Transverse colon (tissue), 4 donors: ENCODE measurements at places on chromosomes 13 and 19. TPM values are rescaled to one million over a fixed set of nuclear protein-coding genes. Genes with fewer than 3 reads are reported as not detected.
A peak's percentile ranks its signal among the peaks of the same experiment; 100 is the strongest.

DNA sequence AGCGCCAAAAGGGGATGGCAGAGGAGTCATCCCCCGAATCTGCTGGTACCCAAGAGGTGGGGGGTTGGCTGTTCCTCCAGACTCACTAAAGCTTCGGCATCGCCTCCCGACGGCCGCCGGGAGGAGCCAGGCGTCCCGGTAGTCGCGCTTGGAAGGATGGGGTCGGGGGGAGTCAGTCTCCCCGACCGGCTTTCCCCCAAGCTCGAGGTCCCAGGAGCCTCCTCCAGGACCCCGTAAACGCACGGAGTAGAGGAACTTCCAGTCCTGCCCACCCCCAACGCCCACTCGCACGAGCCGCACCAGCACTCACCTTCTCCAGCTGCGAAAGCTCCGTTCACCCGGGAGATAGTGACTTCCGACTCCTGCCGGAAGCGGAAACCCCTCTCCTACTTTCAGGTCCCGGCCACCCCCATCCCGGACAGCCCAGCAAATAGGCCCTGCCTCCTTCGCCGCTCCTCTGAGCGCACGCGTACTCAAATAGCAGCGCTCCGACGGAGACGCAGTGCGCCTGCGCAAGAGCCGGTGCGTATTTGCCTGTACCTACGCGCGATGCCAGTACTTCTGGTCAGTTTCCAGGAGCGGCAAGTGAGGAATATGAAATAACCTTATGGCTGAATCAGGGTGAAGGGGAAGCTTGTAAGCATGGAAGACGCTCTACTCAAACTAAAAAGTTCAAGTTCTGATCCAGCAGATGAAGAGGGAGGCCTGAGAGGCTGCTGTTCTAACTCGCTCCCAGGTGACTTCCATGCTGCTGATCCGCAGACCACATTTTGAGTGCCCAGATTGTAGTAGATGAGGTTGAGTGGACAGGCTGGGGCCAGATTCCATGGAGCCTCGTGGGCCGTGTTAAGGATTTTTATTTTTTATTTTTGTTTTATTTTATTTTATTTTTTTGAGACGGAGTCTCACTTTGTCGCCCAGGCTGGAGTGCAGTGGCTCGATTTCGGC lies at the start of gene ELOF1:
ELOF1 (minus strand) TSS at position 350 of the 948 bp plus-strand sequence. CDS start 4,883 bp downstream, outside the sequence.
- H3K27me3 ChIP-seq = no peaks in the 10 kb centered on the region
- peak within 1 kb of the TSS; percentile 75 for H3K4me3 ChIP-seq
- no peaks in the 10 kb centered on the region for H3K36me3 ChIP-seq
- peak; percentile 98 for DNase-seq

DNA sequence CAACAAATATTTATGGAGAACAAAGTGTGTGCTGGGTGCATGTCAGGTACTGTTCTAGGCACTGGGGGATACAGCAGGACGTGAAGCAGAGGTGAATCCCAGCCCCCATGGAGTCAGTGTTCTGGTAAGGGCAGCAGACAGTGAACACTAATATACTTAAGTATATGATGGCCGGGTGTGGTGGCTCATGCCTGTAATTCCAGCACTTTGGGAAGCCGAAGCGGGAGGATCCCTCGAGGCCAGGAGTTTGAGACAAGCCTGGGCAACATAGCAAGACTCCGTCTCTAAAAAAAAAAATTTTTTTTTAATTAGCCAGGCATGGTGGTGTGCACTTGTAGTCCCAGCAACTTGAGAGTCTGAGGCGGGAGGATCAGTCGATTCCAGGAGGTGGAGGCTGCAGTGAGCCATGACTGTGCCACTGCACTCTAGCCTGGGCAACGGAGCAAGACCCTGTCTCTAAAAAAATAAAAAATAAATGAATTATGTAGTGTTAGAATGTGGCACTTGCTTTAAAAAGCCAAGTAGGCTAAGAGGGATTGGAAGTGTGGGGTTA lies 22.6 kb downstream of the CHST8 start:
- peaks cover 11% of the 10 kb centered on the region for H3K27me3 ChIP-seq
- no peaks in the 10 kb centered on the region for H3K36me3 ChIP-seq
- no peak overlapping the region for H3K27ac ChIP-seq

DNA sequence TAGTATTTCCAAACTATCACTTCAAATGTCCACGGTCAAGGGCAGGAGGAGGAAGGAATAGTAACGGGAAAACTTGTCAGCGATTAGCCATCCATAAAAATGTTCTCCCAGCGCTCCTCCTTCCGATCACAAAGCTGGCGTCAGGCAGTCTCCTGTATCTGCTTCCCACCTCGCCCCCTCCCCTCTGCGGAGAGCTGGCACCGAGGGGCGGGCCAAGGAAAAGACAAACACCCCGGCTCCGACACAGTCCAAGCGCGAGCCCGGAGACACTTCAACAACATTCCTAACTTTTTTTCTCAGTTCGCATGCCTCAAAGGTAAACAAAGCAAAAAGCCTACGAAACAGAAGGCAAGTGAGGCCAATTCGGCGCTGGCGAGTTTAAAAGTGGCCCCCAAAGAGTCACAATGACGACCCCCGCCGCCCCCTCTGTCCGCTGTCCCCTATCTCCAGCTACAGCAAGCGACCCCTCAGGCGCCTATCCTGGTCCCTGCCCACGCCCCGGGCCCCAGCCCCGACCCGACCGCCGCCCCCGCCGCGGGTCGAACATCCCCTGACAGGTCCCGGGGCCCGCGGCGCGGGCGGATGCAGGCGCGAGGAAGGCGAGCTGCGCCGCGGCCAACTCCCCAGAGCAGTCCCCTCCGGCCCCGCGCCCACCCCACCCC lies 736 bp downstream of the SMAD9 start:
- peak overlapping the region; percentile 85 for H3K27ac ChIP-seq
- H3K4me3 ChIP-seq = peak overlapping the region; percentile 76
- H3K27me3 ChIP-seq = peaks cover 5% of the 10 kb centered on the region

- DNase-seq = no peak
- peaks cover 4% of the 10 kb centered on the region for H3K36me3 ChIP-seq
- peak overlapping the region; percentile 99 for H3K27ac ChIP-seq
- no peaks in the 10 kb centered on the region for H3K27me3 ChIP-seq
- peaks cover 23% of the 10 kb centered on the region for H3K4me1 ChIP-seq
- peak overlapping the region; percentile 6 for H3K4me3 ChIP-seq
Measured at GRCh38 chr19:9819596-9819909, 674 bp upstream of the FBXL12 start.

GRCh38 chr13:45447050-45447661 lies 17.6 kb upstream of the COG3 start:
- no peaks in the 10 kb centered on the region for H3K4me1 ChIP-seq
- no peak for DNase-seq
- H3K4me3 ChIP-seq = no peak overlapping the region
- H3K27ac ChIP-seq = no peak overlapping the region
- H3K27me3 ChIP-seq = no peaks in the 10 kb centered on the region
- H3K36me3 ChIP-seq = no peaks in the 10 kb centered on the region

DNA sequence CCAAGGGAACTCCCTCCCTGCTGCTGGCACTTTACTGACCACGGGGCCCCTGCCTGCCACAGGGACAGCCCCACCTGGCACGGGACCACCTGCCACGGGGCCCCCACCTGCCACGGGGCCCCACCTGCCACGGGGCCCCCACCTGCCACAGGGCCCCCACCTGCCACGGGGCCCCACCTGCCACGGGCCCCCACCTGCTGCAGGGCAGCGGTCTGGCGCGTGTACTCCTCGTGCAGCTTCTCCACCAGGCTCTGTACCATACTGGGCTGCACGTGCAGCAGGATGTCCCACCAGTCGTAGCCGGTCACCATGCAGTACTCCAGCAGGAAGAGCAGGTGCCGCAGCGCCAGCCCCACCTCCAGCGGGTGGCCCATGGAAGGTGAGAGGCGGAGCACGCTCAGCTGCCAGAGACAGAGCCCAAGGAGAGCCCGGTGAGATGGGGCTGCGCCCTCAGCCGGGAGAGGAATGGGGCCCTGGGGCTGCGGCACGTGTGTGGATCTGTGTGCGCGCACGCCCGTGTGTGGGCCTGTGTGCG lies 16.1 kb downstream of the MED16 start:
- no peak for DNase-seq
- H3K27ac ChIP-seq = no peak overlapping the region
- H3K36me3 ChIP-seq = no peaks in the 10 kb centered on the region

DNA sequence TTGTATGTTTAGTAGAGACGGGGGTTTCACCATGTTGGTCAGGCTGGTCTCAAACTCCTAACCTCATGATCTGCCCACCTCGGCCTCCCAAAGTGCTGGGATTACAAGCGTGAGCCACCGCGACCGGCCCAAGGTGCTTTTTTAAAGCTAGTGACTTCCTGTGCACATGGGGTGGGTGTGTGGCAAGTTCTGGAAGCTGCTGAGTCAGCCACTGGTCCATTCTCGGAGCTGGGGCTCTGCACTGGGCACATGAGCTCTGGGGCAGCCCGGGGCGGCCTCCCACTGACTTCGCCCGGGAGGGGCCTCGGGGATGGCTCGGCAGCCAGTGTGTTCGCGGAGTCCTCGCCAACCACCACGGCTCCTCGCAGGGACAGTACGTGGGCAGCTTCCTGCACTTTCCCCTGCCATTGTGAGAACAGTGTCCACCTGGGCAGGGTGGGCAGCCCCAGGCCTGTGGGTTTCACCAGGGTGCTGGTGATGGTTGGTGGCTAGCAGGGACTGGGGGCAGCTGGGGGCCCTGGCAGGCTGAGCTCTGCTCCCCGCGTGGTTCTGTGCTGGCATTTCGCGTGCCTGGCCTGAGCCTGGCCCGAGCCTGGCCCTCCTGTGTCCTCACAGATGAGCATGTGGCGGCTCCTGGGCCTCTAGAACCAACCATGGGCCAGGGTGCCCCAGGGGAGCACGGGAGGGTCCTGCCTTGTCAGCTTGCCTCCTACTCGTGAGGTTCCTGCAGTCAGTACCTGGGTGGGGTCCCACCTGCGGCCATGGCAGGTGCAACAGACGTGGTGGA lies 12.2 kb downstream of the CBARP start:
- no peaks in the 10 kb centered on the region for H3K27me3 ChIP-seq
- no peak overlapping the region for H3K27ac ChIP-seq
- peaks cover 3% of the 10 kb centered on the region for H3K4me1 ChIP-seq
- no peak overlapping the region for H3K4me3 ChIP-seq
- H3K36me3 ChIP-seq = peaks cover 13% of the 10 kb centered on the region

- H3K4me1 ChIP-seq = no peaks in the 10 kb centered on the region
- H3K36me3 ChIP-seq = peaks cover 9% of the 10 kb centered on the region
- H3K27ac ChIP-seq = no peak overlapping the region
- DNase-seq = no peak
Measured at GRCh38 chr19:38079926-38080380, 144.1 kb downstream of the DPF1 start.

DNA sequence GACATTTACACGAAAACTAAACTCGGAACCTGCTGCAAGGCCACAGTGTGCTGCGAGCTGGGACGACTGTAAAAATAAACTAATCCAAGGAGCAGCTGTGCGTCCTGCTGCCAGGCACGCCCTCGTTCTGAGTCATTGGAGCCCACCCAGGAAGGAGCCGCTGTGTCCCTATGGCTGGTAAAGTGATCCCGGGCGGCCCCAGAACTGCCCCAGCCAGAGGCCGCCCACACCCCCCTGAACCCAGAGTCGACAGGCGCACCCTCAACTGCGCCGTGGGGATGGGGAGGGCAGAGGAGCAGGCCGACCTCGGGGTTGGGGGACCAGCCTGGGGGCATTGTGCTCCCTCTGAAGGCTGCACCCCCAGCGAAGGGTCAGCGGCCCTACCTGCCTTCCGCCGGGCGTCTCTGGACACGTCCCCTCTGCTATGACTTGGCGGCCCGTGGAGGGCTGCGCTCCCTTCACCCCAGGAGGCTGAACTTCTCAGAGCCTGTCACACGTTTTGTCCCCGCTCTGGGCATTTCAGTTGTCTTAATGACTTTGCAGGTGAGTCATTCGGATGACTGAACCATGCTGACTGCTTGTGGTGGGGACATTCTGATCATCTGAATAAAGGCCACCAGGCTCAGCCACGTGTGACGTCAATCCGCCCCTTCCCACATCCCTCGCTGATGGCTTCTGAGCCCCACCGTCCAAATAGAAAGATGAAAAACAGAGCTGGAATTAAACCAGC lies 42.7 kb downstream of the ADPRHL1 start:
- H3K4me3 ChIP-seq = no peak overlapping the region
- H3K36me3 ChIP-seq = no peaks in the 10 kb centered on the region
- peak; percentile 25 for DNase-seq

GRCh38 chr19:38264486-38265212 lies at the start of gene SPINT2:
TSS of gene SPINT2 (plus strand) at chr19:38264573. CDS start at chr19:38264893, 320 bp downstream.
- no peak for DNase-seq
- H3K27ac ChIP-seq = peak within 1 kb of the TSS; percentile 98
- H3K27me3 ChIP-seq = no peaks in the 10 kb centered on the region
- peak within 1 kb of the TSS; percentile 63 for H3K4me3 ChIP-seq
- no peaks in the 10 kb centered on the region for H3K36me3 ChIP-seq

- H3K27ac ChIP-seq = peak overlapping the region; percentile 72
- H3K27me3 ChIP-seq = no peaks in the 10 kb centered on the region
- H3K4me1 ChIP-seq = peaks cover 21% of the 10 kb centered on the region
- H3K4me3 ChIP-seq = no peak overlapping the region
Measured at GRCh38 chr19:12984143-12984627, 11.1 kb upstream of the NFIX start.

GRCh38 chr19:33278403-33279269 lies 23.7 kb downstream of the CEBPA start:
- no peak overlapping the region for H3K4me3 ChIP-seq
- H3K4me1 ChIP-seq = peaks cover 15% of the 10 kb centered on the region
- DNase-seq = no peak
- no peak overlapping the region for H3K27ac ChIP-seq
- no peaks in the 10 kb centered on the region for H3K27me3 ChIP-seq

GRCh38 chr13:91359631-91360030 lies 12.1 kb downstream of the MIR17HG start:
- H3K4me1 ChIP-seq = no peaks in the 10 kb centered on the region
- H3K36me3 ChIP-seq = no peaks in the 10 kb centered on the region
- DNase-seq = no peak
- no peak overlapping the region for H3K27ac ChIP-seq

DNA sequence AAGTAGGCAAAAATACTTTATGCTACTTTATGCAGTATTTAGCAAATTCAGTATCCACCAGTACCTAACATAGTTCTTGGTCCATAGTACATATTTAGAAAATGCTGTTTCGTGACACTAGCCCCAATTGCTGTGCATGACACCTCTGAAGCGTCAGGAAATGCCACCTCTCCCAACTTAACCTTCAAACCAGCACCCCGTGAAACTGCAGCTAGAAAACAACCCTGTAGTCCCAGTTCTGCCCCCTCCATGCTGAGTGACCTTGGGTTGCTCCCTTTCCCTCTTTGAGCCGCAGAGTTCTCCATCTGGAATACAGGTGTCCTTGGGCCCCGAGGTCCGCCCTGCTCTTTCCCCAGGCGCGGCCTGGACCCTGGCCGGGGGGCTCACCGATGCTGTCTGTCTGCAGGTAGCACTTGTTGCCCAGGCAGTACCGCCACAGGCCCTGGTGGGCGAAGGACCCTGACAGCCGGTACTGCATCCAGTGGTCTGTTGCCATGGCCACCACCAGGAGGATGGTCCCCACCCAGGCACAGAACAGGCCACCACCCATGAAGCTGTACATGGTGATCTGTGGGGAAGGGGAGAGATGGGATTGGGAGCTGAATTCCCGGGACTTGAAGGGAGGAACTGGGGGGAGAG lies 773 bp downstream of the LIM2 start:
- DNase-seq = no peak
- H3K27me3 ChIP-seq = no peaks in the 10 kb centered on the region
- no peaks in the 10 kb centered on the region for H3K4me1 ChIP-seq
- no peaks in the 10 kb centered on the region for H3K36me3 ChIP-seq
- no peak overlapping the region for H3K27ac ChIP-seq

Gene ZNF547
- 0.60 TPM for total RNA-seq

Gene TYROBP
- 53.7 TPM for total RNA-seq

Gene CABP5
- not detected for total RNA-seq

Gene OR7C1
- under 0.01 TPM for total RNA-seq

Gene CRB3
- total RNA-seq = 156 TPM

Gene TEX101
- not detected for total RNA-seq

Gene CPAMD8
- total RNA-seq = 1.4 TPM

Gene TOMM40
- total RNA-seq = 36.0 TPM

Gene KLF1
- total RNA-seq = 0.32 TPM

Gene LILRB5
- total RNA-seq = 8.9 TPM

Gene DNAJC15
- total RNA-seq = 18.3 TPM

Gene ZNF208
- total RNA-seq = 1.8 TPM
